ENCODE measurements at places on chromosomes 3 and 15. TPM values are rescaled to one million over a fixed set of nuclear protein-coding genes. Genes with fewer than 3 reads are reported as not detected.

Gene BHLHE40
- 41.5 TPM for total RNA-seq

Gene CD200R1
- 3.3 TPM for total RNA-seq

Gene CLDN11
- total RNA-seq: 0.51 TPM

Gene AQR
- 48.6 TPM for total RNA-seq

Gene KY
- not detected for total RNA-seq

Gene C15orf61
- total RNA-seq: 4.2 TPM

Gene OIP5
- 1.4 TPM for total RNA-seq

Gene TERC
- 2.5 TPM for total RNA-seq

Gene RHOV
- total RNA-seq: 0.27 TPM

Gene IFRD2
- total RNA-seq: 92.2 TPM

Gene KCNAB1
- total RNA-seq: not detected

Gene NEDD4
- 0.66 TPM for total RNA-seq

Gene MINAR1
- total RNA-seq: 0.42 TPM

Gene CDHR4
- total RNA-seq: not detected

Gene WDR93
- 0.16 TPM for total RNA-seq

Gene PEX5L
- not detected for total RNA-seq

Gene GP5
- total RNA-seq: 0.18 TPM

Gene CCDC33
- not detected for total RNA-seq

Gene TMEM40
- total RNA-seq: not detected

Gene TPM1
- total RNA-seq: 7.8 TPM

Gene VGLL3
- not detected for total RNA-seq

Gene SERPINI2
- total RNA-seq: not detected

Gene CLN6
- total RNA-seq: 35.0 TPM

Gene HES1
- 5.0 TPM for total RNA-seq

Gene EFCAB12
- 2.1 TPM for total RNA-seq

Gene PLIN1
- total RNA-seq: 0.27 TPM

Gene LARP6
- not detected for total RNA-seq

Gene NME9
- not detected for total RNA-seq

Gene MST1R
- 0.81 TPM for total RNA-seq

Gene FRMD5
- 0.53 TPM for total RNA-seq

Gene CPNE9
- 0.20 TPM for total RNA-seq

Gene CXCR6
- not detected for total RNA-seq

Gene FSTL1
- total RNA-seq: not detected

Gene CCDC39
- total RNA-seq: not detected

Gene MAP1A
- 0.12 TPM for total RNA-seq

Gene SLC51A
- not detected for total RNA-seq

Gene EPHA3
- total RNA-seq: not detected

Gene ADAMTS17
- not detected for total RNA-seq

Gene ALG1L2
- 4.6 TPM for total RNA-seq

Gene RTP3
- not detected for total RNA-seq

Gene SKOR1
- total RNA-seq: 0.64 TPM

Gene DNAH12
- 0.22 TPM for total RNA-seq

Gene CCR8
- total RNA-seq: not detected

Gene LRRN1
- 0.81 TPM for total RNA-seq

Gene SERF2
- 656 TPM for total RNA-seq

Gene EHHADH
- 1.7 TPM for total RNA-seq

Gene LRRIQ4
- 0.29 TPM for total RNA-seq

Gene FBXW12
- total RNA-seq: not detected

Gene AADACL2
- not detected for total RNA-seq

Gene GPR156
- total RNA-seq: 0.24 TPM

Gene RAB5A
- total RNA-seq: 45.2 TPM

Gene AMT
- total RNA-seq: 7.3 TPM
